ENCODE measurements at places on chromosomes 5 and 9.

- no peak for DNase-seq
These were observed 547.5 kb downstream of the ELAVL2 start for GRCh38 chr9:23278561-23278960.

- no peak for DNase-seq
These were observed 103.6 kb downstream of the FNBP1 start for GRCh38 chr9:129939431-129939830.

DNA sequence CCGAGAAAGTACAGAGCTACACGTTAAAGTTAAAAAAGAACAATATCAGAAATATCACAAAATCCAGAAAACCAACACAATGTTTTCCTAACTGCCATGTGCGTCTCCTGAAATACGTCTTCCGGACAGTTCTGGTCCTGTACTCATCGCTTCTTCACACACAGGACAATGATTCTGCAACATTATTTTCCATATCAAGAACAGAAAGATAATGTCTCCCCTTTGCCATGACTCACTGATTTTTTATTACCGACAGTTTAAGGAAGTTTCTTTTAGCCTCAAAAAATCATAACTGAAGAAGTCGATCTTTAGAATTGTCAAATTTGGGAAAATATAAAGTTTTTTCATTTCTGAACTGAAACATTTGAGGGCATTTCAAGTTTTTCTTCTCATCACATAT lies 2.5 kb downstream of the TBC1D9B start:
- no peak for DNase-seq

DNA sequence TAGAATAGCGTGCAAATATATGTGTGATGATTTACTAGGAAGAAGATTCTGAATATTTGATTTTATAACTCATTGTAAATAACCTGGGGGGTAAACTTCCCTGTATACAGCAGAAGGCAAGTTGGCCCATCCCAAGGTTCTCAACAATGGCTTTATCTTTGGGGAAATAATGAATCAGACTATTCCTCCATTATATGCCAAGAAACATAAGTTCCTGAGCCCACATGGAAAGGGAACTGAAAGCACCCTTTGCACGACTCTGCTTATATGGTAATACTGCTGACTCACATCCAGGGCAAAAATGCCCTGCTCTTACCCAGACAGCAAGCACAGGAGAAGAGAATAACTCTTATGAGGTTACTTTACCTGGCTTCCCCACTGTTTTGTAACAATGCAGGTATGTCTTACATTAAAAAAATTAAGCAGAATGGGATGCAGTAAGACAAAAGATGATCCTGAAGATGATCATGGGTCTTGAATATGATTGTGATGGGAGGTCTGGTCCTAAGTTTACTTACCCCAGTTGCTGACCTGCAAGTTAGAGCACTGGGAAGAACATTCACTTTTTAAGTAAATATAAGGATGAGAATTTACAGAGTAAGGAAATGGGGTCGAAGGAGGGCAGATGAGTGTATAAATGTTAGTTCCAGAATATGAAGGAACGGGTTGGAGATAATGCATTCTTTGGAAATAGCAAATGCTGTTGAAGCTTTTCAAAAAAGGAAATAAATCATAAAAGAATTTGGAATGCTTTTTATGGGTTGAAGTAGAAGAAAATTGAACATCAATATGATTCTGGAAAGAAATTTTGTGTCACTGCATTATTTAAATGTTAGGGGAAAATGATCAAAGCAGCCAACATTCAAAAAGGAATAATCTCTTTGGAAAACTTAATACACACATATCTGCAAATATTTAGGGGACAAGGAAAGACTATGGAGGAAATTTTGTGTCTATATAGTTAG lies 428.4 kb upstream of the MPDZ start:
- no peak for DNase-seq

DNA sequence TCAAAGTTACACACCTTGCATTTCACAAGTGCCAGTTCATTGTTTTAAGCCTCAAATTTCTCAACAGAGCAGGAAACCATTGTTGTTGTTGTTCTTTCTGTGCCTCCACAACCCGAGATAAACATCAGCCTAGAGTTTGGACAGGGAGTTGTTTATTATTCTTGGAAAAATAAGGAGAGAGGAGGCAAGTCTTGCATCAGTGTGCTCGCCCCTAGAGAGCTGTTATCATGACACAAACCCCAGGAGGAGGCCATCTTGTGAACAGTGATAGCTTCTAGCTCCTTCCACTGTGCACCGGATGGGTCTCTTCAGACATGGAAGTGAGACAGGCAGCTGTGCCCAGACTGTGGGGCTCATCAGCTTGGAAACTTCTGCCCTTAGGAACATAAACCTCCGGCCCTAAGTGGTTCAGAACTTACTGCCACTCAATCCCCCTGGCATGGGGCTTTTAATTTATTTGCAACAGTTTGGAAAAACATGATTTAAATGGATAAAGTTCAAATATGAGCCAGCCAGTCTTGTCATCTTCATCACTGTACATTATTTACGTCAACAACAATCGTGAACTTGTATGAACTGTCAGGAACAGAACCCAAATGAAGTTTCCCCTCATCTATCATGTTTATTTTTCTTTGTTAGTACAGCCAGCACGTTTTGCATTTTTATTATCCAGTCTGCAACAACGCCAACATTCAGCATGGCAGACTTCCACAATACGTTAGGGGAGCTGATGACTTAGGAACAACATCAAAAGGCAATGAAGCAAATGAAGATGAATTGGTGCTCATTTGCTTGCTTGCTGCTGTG lies 181.7 kb upstream of the S1PR3 start:
- DNase-seq: no peak

- no peak for DNase-seq
These were observed 85.0 kb downstream of the STK10 start for GRCh38 chr5:172102913-172103626.

DNA sequence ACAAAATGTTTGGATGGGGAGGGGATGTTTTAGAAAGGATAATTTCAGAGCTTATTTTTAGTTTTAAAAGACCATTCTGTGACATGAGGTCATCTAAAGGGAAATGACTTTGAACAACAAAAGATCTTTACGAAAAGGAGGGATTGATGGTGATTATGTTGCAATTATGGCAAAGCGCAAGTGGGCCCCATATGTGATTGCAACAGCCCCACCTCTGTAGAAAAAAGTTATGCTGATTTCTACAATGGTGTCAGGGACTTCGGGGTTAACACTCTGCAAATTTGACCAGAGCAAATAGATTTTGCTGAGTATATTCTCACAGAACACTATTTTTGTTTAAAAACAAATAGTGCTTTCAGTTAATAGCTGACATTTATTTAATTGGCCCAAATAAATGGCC lies 312.8 kb downstream of the NSG2 start:
- DNase-seq: no peak

DNA sequence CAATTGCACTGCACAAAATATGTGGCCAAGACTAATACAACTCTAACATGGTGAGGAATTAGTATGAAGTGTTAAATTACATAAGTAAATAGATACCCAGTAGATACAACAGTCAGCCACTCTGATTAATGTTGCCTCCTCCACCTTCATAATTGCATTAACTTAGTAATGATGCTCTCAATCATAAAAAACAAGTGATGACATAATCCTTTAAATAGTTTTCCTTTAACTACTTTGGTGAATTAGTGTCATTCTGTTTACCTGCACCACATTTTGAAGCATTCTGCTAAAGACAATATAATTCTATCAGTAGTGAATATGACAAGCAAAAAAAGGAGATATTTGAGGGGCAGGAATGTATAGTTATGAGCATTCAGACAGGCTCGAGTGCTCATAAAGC lies 265.9 kb upstream of the SLC24A2 start:
- DNase-seq: no peak

DNA sequence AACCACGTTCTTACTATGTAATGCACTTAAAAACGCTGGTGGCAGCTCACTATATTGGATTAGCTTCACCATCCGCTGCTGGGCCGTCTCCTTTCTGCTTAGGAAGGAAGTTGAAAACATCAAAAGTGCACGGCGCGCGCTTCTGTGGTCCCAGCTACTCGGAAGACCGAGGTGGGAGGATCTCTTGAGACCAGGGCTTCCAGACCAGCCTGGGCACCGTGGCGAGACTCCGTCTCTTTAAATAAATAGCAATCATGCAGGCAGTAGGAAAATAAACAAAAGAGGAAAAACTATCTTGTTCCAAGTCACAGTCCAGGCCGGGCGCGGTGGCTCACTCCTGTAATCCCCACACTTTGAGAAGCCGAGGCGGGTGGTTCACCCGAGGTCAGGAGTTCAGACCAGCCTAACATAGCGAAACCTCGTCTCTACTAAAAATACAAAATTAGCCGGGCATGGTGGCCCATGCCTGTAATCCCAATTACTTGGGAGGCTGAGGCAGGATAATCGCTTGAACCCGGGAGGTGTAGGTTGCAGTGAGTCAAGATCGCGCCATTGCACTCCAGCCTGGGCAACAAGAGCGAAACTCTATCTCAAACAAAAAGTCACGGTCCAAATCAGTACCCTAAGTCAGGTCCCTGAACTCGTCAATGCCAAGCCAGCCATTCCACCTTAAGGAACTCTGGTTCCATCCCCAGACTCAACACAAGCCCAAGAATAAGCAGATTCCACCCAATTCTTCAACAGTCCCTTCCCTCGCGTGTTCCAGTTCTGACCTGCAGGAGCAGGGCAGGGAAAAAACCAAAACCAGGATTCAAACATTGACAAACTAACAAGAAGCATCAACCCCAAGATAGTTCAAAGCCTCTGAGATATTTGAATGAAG lies 1.0 kb upstream of the GOLGA1 start:
- no peak for DNase-seq

DNA sequence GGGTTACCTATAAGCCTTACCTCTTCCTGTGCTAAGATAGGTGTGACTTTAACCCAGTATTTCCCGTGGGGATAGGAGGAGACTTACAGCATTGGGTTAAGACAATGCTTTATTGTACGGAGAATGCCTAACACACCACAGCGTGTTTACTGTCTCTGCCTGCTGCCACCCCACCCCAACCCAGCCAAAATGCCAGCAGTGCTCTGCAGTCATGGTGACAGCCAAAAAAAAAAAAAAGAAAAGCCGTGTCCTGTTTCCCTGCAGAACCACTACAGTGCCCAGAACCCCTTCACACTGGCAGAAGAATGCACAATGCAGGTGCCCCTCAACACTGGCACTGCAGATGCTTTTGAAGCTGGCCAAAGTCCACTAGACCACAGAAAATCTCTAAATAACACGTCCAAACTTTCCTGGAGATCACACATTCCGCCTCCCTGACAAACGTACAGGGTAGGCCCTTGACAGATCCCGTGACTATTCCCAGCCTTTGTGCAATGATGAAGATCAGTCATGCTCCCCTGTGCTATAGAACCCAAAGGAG lies 102.2 kb downstream of the SERINC5 start:
- no peak for DNase-seq

- DNase-seq: no peak
These were observed 116.8 kb upstream of the COX7C start for GRCh38 chr5:86500947-86501346.

DNA sequence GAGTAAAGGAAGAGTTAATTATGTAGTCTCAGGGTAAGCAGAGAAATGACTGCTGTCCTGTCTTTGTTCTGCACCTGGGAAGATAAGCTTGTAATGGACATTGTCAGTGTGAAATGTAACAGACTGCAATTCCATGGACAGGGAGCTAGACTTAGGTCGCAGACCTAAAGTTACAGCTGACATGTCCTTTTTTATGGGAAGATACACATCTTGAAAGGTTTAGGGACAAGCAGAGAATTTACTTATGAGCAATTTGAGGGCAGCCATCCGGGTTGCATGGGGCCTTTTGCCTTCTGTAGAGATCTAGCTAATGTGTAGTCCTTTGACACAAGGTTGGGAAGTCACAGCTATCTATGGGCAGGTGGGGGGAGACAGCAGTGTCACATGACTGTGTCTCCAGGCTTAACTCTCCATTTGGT lies 85.7 kb downstream of the SERINC5 start:
- no peak for DNase-seq

GRCh38 chr5:35237580-35238376 lies 7.5 kb upstream of the PRLR start:
- DNase-seq: no peak

GRCh38 chr5:105413406-105413990 lies 1850.9 kb upstream of the NUDT12 start:
- no peak for DNase-seq

DNA sequence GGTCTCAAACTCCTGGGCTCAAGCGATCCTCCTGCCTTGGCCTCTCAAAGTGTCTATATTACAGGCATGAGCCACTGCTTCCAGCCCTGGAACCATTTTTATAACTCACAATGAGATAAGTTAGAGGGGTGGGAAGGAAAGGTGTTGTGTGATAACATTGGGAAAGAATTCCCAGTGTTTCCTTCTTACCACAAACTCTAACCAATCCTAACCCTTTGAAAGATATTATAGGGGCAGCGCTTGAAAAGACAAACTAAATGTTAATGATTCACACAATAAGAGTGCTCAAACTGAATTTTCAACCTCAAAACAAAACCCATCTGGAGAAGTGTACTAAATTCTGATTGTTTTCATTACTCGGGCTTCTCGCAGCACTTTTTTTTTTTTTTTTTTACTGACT lies 109.7 kb downstream of the TSSK1B start:
- no peak for DNase-seq

DNA sequence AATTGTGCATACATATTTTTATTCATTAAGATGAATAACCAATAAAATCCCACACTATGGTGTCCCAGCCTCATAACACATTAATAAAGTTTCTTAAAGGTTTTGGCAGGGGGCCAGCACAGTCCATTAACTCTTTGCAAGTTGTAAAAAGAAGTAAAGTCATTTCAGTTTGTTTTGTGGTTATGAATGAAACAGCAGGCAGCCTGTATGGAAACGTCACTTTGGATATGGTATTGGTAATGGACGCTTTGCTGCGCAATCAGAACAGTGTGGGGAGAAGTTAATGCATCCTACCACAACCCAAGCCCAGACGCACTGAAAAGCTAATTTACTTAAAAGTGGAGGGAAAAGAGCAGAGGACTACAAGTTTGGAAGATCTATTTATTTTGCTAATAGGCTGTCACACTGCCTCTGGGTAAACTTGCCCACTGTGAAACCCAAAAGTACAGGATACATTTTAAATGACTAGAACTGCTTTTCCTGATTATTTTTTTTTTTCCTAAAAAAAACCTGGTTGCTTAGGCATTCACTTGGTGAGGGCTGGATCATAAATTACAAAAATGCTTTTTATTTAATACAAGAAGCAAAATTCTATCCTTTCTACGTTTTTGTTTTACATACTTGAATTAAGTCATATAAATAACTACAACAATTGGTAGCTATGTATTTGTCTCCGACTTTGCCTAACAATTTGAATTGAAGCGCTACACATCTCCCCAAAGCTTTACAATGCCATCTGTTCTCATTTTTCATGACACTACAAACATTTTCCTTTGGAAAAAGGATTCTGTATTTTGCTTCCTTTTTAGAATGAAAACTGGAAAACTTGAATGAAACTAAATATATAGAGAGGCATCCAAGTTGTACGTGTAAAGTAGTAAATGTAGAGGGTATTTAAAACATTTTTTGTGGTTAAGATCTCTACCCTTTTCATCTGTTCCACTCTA lies 104.3 kb downstream of the NFIB start:
- DNase-seq: no peak

DNA sequence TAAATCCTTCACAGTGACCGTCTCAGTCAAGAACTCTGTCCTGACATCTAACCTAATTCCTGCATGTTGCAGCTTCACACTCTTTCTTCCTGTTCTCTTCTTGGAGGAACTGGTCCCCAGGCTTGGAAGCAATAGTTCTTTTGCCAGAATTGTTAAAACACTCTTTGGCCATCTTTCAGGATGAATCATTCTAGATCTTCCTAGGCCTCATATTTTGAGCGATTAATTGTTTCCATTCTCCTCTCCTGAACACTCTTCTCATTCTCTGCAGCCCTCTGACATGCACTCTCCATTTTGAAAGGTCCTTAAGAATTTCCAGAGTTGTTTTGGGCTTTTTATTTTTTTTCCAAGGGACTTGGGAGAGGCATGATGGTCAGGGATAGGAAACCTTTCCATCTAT lies 85.8 kb downstream of the FAM114A2 start:
- DNase-seq: no peak

All from GM19239 (cell line).